ENCODE measurements at places on chromosomes 13 and 19. TPM values are rescaled to one million over a fixed set of nuclear protein-coding genes. Genes with fewer than 3 reads are reported as not detected.

ZNF675 gene
- polyA plus RNA-seq = 20.4 TPM

DIAPH3 gene
- 8.8 TPM for polyA plus RNA-seq

ZNF416 gene
- polyA plus RNA-seq = 6.7 TPM

ZIC5 gene
- not detected for polyA plus RNA-seq

DHDH gene
- not detected for polyA plus RNA-seq

PLVAP gene
- polyA plus RNA-seq = 50.3 TPM

FFAR2 gene
- 0.26 TPM for polyA plus RNA-seq

DNA sequence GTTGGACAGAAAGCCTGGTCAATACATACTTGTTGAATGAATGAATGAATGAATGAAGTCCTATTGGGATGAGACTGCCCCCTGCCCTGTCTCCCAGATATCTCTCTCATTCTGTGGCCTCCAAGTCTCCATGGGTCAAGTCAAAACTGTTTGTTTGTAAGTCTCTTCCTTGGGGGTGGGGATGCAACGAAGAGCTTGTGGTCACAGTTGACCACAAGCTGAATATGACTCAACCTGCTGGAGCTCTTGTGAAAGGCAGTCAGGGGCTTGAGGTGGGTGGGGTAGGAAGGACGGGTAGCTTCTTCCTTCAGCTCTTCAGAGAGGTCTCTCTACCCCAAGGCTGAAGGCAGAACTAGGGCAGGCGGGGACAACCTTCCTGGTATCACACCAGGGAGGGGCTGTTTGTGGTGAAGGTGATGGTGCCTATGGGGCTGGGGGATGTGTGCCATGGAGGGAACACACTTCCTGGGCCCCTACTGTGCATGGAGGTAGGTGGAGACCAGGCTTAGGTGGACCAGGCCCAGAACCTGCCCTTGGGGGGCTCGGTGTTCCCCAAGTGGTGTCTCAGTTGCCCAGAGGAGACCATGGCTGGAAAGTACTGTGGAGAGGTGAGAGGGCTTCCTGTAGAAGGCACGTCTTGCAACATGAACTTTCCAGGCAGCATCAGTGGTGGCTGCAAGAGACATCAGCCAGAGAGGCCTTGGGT is 8.0 kb downstream of the MYO1F start:
- DNase-seq = no peak

DNA sequence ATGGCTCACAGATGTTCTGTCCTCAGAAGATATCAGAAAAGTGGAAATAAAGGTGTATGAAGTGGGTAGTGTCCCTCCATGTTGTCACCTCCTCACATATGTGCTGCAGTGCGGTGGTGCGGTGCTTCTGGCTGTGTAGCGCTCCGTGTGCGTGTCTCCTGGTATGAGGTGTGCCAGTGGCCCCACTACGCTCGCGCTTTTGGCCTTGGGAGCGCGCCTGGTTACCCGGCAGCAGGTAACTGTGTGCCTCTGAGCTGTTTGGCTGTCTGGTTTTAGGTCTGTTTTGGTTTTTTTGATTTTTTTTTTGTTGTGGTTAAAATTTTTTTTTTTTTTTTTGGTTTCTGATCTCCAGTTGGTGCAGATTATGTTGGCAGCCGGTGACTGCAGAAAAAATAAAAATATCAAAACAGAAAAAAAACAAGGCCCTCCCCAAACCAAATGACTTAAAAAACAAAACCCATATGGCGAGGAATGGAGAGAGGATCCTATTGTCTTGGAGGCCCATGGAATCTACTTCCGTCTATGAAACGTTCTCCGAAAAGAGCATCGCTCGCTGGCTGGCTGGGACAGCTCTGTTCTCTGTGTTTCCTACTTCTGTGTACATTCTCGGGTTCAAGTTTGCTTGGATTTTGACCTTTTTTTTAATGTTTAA is 7.9 kb downstream of the HNRNPL start:
- DNase-seq = no peak

- no peak for DNase-seq
Measured at GRCh38 chr13:20498129-20498528, 27.5 kb downstream of the CRYL1 start.

GRCh38 chr13:34588362-34588761 is 353.7 kb upstream of the NBEA start:
- DNase-seq = no peak

DNA sequence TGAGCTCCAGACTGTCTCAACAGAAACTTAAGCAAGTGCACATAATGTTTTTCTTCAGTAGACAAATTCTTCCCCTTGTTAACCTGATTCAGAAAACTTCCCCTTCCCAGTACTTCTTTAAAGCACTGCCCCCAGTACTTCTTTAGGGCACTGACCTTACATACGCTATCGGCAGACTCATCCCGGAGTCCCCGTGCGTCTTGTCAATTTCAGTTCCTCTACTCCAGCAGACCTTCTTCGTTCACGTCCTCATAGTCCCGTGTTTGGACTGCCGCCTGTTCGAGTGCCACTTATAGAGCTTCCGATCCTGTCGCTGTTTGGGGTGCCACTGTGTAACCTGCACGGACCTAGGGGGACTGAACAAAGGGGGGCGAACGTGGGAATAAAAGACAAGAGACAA is 29.0 kb downstream of the ZNF627 start:
- DNase-seq = no peak
